ENCODE measurements at places on chromosomes 12 and 14.
A peak's percentile ranks its signal among the peaks of the same experiment; 100 is the strongest.

GRCh38 chr12:53186745-53187144 lies 6.0 kb upstream of the CSAD start:
- no peak for DNase-seq

DNA sequence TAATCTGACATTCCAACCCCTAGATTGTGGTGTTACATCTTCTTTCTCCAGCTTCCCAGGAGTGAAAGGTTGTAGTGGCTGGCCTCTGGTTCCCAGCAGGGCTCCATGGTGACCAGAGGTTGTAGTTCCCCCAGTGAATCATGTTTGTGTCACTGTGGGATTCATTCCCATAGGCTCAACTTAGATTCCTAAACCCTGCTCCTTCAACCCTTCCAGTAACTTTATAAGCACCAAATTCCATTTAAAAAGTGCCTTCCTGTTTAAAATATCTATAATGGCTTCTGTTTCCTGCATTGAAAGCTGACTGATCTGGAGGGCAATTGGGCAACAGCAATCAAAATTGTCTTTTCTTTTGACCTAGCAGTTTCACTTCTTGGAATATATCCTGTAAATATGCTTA lies 40.5 kb upstream of the TBC1D15 start:
- no peak for DNase-seq

DNA sequence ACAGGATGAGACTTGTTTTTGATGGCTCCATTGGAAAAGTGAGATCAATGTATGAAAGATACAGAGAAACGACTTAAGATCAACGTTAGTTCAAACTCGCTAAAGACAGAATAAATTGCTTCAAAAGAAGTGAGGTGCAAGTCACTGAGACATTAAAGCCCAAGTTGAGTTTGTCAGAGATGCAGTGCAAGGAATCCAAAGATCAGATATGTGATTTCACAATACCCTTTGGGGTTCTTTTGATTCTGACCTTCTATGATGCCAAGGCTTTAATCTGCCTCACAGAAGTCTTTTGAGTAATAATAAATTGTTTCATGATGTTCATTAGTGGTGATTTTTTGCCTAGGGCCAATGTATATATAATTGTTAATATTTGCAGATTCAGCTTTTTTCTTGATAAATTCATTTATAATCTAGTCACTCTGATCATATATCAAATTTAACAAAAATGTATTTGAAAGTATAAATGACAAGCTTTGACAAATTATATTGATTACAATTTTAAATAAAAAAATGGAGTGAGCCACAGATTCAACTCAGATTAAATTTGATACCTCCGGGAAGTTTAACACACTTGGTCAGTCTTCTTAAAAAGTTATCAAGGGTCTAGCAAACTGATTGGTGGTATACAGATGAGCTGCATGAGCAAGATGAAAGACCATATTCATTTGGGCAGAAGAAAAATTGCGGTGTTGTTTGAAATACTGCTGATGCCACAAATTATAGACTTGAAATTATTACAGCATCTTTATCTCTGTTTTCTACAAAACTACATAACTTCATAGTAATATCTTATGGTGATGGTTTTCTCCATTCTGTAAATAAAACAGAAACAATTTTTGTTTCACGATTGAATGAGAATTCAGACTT lies 144.8 kb upstream of the FAR2 start:
- DNase-seq = no peak

GRCh38 chr14:52377940-52378339 lies 63.8 kb downstream of the PTGER2 start:
- no peak for DNase-seq

DNA sequence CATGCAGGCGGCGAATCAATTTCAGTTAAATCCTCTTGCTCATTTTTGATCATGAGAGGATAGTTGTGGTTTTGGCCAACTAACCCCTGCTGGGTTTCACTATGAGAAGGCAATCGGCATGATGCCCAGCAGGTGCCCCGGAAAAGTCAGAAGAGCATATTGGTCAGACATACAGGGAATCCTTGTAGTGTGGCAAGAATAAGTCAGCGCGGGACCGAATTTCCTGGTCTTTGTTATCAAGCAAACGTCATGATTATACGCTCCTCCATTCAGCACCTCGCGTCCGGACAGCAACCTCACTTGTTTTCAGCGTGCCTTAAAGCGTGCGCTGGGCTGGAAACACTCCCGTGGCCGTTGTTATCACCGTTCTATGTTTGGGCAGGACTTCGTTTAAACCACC lies 1.8 kb downstream of the TBC1D30 start:
- DNase-seq = peak; percentile 24

GRCh38 chr12:109983432-109984142 lies 12.6 kb downstream of the GIT2 start:
- no peak for DNase-seq

DNA sequence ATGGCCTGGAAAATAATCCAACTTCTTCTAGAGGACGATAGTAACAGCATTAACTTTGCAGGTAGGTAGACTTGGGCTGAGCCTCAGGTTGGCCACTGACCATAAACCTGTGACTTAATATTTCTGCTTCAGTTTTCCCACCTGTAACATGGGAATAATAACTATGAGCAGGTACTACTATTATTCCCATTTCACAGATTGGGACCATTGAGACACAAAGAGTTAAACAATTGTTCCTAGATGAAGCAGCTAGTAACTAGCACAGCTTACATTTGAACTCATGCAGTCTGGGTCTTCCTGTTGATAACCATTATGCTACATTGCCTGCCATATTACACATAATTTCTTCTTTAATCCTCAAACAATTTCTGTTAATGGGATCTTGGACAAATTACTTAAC lies 217.7 kb downstream of the NUAK1 start:
- no peak for DNase-seq

DNA sequence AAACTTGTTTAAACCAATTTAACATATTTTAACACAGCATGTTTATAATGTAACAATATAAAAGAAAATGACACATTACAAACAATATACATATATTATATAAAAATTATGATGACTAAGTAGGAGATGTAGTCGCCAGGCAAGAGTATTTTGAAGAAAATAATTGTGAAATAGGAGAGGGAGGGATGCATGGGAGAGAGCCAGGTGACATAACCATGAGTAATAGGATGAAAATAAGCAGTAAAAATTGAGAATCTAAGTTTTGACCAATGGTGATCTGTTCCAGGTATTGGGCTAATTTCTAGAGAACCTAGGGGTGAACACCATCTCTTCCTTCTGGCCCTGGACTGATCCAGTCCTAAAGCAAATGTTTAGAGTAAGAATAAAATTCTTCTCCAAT lies 315.2 kb upstream of the G2E3 start:
- no peak for DNase-seq

Measured in stimulated activated CD4-positive, alpha-beta T cell treated with anti-CD3 and anti-CD28 coated beads, Interleukin-12 subunit alpha, Interleukin-12 subunit beta, amount 100 ng/mL, for 4 hours (primary cell).